ENCODE measurements at places on chromosomes 3 and 15.

GRCh38 chr3:105970283-105970682 is 101.5 kb upstream of the CBLB start:
- no peak for DNase-seq

GRCh38 chr15:52139599-52140462 is 27.3 kb upstream of the BCL2L10 start:
- peak; percentile 59 for DNase-seq

DNA sequence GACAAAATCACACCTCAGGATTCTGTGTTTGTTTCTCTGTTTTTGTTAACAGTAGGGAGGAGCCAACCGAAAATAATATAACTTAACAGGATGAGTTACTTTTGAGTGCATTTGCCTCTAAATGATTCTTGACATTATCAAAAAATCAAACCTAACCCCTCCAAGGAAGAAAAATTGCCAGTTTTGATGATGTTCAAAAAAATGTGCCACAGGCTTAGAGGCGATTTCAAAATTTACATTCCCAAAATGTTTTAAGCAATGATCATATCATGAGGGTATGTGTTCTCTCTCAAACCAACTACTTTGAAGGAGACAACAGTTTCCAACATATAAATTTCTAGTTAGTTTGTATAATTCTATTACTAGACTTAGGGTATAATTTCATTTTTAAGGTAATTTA is 6.7 kb downstream of the VGLL3 start:
- DNase-seq, result no peak

- DNase-seq, result no peak
Measured at GRCh38 chr3:154782151-154782550, 298.0 kb upstream of the MME start.

DNA sequence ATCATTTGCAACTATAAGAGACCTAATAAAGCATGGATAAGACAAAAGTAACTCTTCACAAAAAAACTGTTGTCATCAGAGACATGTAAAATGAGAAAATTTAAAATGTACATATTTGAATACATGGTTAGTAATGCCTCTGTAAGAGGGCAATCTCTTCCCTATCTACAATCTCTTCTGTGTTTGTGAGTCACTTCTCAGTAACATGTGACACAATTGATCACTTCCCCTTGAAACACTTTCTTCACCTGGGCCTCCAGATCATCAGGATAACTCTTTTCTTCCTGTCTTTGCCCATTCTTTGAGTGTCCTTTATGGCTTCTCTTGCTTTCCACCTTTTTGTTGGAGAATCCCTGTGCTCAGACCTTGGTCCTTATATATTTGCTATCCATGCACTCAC is 50.4 kb downstream of the TFDP2 start:
- no peak for DNase-seq

GRCh38 chr3:31465999-31466398 is 66.7 kb upstream of the STT3B start:
- no peak for DNase-seq

- no peak for DNase-seq
Measured at GRCh38 chr3:107663266-107663665, 140.5 kb downstream of the BBX start.

- DNase-seq, result peak; percentile 75
Measured at GRCh38 chr3:127036209-127037020, 53.5 kb downstream of the PLXNA1 start.

GRCh38 chr3:108744762-108745161 is 12.4 kb downstream of the RETNLB start:
- no peak for DNase-seq

DNA sequence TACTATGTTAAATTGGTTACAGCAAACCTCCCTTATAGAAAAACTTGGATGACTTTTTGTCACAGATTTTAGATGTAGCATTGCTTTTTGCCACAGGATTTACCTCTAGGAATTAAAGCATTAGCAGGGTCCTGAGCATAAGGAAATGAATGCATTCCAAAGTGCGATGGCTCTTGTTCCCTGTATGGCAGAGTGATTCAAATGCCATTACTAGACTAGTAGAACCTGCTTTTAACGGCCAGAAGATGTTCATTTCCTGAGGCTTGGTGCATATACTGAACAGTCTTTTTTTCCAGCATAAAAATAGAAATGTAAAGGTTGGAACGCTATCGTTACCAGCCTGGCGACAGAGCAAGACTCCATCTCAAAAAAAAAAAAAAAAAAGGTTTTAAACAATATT is 59.4 kb downstream of the WNT5A start:
- no peak for DNase-seq

DNA sequence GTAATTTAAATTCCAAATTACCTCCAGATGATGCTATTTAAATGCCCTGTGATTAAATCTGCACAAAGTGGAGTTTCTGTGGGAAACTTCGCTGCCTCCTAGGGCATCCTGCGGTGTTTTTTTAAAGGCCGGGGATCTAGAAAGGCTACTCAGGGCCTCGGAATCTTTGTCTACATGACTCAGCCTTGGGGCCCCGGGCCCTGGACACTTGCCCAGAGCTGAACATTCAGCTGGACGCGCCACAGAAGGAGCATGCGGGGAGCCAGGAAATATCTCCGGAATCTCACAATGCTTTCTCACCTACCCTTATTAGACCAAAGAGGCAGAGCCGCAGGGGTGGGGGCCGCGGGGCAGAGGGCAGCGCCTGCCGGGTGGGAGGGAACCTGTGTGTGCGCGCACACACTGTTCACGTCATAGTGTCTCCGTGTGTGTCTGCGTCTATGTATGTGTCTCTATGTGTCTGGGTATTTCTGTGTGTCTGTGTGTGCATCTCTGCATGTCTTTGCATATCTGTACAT is 145.5 kb upstream of the TPM1 start:
- peak; percentile 76 for DNase-seq

- DNase-seq, result no peak
Measured at GRCh38 chr15:95556866-95557225, 773.7 kb upstream of the NR2F2 start.

GRCh38 chr3:53703630-53704362 is 142.4 kb downstream of the CHDH start:
- DNase-seq, result no peak

DNA sequence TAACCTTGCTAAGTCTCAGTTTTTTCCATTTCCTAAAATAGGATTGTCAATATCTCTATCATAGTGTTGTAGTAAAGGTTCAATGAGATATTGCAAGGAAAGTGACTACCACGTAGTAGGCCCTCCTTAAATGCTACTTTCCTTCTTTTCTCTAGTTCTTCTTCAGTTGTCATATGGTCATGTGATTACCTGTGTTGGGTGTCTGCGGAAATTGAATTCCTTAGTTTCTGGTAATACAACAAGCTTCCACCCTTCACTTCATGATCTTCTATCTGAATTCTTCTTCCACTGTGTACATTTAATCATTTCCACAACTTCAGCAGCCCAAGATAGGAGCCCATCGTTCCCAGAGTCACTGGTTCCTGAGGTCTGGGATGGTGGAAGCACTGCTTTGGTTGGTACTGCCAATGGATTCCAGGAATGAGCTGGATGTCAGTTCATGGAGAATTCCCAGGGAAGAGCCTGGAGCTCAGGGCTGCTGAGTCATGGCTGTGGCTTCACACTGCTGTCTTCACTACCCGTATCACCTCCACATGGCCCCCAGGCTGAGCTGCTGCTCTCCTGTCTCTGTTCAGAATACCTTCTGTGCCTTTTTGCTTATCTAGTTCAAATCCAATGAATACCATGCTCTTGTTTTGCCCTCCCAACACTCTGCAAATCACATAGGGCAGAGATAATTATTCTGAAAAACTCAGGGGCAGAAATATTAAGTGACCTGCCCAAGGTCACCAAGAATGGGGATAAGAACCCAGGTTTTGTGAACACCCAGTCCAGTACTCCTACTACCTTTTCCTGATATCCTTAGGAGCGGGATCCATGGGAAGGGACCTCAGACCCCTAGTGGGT is 98.6 kb downstream of the RPL39L start:
- DNase-seq, result no peak

- no peak for DNase-seq
Measured at GRCh38 chr3:6416049-6416661, 444.8 kb upstream of the GRM7 start.

DNA sequence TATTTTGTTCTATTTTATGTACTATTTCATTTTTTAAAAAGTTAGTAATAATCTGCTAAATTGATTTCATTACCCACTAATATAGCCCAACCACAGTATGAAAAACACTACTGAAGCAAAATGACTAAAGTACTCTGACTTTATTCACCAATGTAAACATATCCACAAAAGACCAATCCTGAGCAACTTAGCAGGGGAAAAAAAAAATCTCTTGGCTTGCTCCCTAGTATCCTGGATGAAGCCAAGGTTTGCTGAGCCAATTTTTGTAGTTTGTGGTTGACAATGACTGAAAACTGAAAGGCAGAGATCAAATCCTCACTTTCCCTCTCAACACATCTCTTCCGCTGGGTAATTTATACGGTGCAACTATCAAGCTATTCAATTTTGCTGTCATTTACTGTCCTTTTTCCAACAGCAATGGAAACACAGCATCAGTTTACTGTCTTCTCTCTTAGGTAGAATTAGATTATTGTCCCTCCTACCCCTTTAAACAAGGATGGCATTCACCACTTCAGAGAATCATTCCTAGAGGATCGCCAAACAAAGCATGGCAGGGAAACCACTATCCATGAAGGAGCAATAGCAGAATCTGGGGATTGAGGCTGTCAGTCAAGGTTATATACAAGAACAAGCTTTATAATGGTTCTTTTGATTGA is 149.7 kb downstream of the THRB start:
- DNase-seq, result no peak

GRCh38 chr3:144160627-144161026 is 189.0 kb downstream of the DIPK2A start:
- DNase-seq, result no peak

DNA sequence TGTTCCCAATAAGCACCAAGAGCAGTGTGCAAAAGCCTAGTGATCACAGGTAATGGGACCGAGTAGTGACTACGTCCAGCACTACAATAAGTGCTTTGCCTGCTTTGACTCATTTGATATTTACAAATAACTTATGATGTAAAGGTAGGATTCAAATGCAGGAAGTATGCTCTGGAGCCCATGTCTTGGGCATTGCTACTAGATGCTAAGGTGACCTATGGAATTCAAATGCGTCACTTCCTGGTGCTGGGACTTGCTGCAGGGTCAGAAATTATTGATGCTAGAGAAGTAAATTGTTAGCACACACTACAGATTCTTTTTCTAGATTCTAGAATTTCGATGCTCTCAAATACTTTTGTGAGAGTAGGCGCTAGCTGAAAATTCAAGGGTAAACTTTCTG is 101.2 kb upstream of the TSC22D2 start:
- DNase-seq, result no peak

DNA sequence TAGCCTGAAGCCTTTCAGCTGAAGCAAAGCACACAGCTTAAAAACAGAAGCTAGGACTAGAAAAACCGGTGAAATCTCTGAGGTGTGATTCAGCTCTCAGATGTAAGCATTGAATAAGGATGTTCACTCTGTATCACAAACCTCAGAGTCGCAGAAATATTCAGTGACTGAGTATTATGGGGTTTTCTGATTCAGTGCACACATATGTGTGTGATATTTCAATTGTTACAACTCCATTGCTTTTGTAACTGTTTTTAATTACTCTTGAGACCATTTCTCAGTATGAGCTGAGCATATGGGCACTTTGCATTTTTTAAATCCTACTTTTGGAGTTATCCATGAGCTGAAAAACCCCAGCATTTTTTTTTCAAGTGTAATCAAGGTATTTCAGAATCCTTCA is 868.8 kb downstream of the NTRK3 start:
- no peak for DNase-seq

DNA sequence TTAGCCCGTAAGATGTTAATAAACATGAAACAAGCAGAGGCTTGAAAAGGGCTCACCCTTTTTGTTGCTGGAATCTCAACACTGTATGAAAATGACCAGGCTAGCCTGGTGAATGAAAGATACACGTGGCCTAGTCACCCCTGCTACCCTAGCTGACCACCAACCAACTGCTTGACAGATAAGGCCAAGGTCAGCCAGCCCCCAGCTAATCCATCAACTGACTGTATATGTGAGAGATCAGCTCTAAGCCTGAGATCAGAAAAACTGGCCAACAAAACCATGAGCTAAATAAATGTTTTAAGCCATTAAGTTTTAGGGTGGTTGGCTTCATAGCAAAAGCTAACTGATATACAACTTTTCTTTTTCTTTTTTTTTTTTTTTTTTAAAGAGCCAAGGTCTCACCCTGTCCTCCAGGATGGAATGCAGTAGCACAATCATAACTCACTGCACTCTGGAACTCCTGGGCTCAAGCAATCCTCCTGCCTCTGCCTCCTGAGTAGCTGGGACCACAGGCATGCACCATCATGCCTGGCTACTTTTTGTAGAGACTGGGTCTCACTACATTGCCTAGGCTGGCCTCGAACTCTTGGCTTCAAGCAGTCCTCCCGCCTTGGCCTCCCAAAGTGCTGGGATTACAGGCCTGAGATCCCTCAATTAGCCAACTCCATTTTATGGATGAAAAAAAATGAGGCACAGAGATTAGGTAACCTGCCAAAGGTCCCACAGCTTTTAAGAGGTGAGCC is 34.6 kb downstream of the SH3BP5 start:
- no peak for DNase-seq

DNA sequence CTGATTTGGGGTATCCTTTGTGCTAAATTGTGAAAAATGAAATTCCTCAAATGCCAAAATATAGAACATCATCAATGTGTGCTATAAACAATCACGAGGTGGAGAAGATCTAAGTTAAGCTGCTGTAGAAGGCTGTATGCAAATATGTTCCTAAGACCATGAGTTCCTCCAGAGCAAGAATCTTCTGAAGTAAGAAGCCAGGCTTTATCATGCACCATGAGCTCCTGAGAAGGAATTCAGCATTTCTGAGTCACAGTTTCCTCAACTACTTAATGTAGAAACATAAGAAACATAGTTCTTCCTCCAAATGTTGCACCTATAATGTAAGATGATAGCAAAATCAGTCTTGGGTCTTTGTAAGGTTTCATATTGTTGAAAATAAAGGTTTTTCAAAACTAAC is 241.7 kb upstream of the MDFIC2 start:
- no peak for DNase-seq

DNA sequence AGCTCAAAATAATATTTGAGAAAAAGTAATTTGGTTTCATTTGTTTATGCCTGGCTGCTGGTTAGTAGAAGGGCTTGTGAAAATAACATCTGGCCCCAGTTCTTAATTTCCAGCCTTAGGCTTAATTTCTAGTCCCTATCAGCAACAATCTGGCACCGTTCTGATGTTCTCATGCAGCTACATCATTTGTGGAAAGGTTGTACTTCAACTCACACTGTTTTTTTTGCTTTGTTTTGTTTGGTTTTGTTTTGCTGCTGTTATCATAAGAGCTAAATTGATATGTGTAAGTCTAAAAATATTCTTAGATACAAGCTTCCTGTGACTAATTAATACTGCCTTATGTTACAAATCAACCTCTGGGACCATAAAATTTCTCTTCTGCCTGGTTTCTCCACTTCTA is 8.9 kb downstream of the CPA3 start:
- no peak for DNase-seq

- no peak for DNase-seq
Measured at GRCh38 chr3:72533591-72534473, 314.4 kb downstream of the SHQ1 start.
